ENCODE measurements at places on chromosomes 13 and 19. TPM values are rescaled to one million over a fixed set of nuclear protein-coding genes. Genes with fewer than 3 reads are reported as not detected.

DNA sequence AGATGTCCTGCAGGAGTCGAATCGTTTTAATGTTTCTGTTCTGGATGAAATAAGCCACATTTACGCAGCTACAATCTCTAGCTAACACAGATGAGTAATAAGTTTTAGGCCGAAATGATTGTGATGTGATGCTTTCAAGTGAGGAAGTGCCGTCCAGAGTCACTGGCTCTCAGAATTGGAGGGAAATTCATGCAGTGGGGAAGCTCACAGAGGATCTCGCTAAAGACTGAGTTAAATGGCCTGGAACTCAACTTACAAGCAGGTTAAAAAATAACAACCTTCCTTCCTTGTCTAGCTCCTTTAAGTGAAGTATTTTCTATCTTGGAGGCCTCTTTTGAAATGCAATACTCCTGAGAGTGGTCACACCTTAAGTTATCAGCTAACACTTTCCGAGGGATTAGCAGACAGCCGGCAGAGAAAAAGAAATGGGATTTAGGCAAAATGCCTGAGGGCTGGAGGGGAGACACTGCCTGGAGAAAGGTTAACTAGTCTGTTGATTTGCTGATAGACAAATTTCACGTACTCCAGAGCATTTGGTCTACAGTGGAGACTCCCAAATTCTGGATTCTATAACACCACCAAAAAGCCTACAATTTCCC, 74.2 kb downstream of the IRS2 start:
- DNase-seq: no peak

DNA sequence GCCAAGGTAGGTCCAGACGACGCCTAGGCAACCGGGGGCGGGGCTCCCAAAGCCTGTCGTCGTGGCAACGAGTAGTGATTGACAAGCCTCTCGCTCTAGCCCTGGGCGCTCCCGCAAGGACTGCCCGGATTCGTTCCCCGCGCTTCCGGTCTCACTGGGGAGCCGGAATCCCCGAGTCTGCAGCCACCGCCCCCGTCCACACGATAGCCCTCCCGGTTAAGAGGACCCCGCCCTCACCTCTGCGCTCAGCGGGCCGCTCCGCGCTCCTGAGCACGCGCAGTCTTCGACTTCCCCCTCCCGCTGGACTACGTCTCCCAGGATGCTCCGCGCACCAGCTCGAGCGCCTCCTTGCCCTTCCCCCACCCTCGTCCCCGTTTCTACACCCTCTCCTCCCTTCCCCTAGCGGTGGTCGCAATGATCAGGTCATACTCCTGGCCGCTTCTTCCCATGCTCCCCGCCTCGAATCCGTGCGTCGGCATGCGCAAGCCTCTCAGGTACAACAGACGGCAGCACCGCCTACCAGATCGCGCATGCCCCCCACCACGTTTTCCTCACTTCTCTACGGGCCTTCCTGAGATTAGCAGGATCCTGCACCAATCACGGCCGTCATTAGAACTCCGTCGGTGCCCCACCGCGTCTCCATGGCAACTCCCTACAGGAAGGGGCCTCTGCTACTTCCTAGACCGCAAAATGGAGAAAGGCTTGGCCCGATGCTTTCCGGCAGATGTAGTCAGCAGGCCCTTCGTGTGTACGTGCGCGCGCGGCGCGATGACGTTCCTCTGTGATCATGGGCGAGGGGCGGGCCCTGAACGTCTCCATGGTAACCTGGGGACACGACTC, at the start of gene MZF1:
Gene MZF1, minus strand, starts transcription at position 518 of the 840 bp plus-strand sequence. CDS start 1,946 bp downstream, outside the sequence.
- DNase-seq: peak; percentile 100

GRCh38 chr13:113539822-113540221, 44.7 kb upstream of the TFDP1 start:
- no peak for DNase-seq

GRCh38 chr13:39317291-39317690, 279.0 kb downstream of the NHLRC3 start:
- DNase-seq: no peak

GRCh38 chr13:77492982-77493381, 42.5 kb upstream of the SCEL start:
- DNase-seq: peak; percentile 47

DNA sequence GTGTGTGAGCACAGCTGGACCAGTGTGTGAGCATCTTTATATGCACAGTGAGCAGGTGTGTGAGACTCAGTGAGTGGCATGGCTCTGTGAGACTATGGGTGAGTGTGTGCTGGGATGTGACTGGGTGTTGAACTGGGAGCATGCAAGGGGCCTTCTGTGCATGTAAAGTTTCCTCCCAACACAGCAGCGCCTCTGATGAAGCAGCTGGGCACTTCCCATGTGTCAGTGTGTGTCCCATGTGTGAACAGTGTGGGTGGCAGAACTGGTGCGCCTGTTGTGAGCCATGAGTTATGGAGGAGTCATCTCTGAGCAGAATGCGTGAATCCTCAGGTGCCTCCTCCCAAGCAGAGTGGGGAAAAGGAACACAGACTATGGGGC, 24.1 kb downstream of the LGALS16 start:
- DNase-seq: no peak

DNA sequence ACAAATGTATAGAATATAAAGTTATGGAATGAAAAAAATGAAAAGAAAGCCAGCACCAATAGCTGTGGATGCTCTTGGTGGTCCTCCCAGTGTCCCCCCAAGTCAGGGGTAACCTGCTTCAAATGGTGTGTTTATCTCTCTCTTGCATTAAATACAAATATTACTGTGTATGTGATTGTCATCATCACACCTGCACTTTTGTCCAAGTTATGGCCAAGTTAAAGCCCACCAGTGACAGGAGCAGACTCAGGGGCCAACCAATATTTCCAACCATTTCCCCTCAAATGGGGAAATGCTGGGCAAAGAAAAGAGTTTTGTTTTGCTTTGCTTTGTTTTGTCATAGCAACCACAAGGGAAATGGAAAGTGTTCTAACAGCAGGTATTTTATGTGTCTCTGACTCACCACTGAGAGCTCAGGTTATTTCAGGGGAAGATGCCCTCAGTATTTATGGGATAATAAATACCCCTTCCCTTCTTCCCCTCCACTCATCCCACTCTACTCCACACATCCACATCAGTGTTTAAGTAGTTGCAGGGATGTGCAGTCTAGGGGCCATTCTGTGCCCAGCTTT, 133.6 kb downstream of the COL4A1 start:
- no peak for DNase-seq

- no peak for DNase-seq
These were observed 16.1 kb upstream of the ZNF439 start for GRCh38 chr19:11832253-11832912.

DNA sequence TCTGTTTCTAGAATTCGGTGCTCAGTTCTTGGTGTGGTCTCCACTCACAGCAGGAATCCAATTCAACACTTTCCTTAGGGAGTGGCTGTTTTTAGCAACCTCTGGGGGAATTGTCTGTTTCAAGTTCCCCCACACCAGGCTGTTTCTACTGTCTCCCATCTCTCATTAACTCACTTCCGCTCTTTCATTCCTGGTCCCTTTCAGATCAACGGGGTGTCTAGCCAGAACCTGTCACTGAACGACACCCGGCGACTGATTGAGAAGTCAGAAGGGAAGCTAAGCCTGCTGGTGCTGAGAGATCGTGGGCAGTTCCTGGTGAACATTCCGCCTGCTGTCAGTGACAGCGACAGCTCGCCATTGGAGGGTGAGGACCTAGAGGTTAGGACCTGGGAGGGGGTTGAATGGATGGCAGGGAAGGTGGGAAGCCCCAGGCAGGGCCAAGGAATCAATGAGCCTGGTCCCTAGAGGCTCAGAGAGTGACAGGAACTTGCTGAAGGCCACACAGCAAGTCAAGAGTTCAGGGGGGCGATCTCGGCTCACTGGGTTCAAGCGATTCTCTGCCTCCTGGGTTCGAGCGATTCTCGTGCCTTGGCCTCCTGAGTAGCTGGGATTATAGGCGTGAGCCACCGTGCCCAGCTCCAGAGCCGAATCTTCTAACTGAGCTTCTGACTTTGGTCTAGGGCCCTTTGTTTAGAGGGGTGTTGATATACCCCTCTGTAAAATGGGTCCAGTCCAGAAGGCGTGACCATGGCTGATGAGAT, 25.5 kb downstream of the TJP3 start:
- DNase-seq: no peak

The CACNG8 gene
- polyA plus RNA-seq: 0.06 TPM

DNA sequence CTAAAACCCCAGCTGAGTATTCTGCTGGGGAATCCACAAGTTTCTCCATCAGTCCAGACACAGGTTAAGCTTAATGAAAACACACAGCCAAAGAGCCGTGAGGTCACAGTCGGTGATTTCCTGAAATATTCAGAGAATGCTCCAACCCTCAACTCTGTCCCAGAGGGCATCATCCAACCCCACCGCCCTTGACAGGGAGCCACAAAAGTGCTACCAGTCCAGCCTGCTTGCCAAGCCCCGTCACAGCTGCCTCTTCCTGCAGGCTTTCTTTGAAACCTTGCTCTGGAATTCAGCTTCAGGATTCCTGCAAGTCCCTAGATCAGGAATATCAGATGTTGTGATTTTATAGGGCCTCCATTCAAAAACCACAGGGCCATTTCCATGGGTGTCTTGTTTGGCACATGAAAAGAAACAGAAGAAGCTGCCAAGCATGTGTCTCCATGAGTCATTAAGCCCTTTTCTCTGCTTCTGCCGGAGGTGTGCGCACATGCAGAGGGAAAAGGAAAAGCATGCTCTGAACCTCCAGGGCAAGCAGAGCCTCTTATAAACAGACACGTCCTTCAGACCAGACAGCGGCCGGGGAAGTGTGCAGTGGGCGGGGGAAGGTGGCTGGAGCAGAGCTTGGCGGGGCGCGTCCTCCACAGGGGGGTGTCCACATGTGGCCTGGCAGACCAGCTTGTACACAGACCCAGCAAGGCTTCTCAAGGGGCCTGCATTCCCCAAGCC, 164.7 kb downstream of the KATNAL1 start:
- DNase-seq: peak; percentile 78

DNA sequence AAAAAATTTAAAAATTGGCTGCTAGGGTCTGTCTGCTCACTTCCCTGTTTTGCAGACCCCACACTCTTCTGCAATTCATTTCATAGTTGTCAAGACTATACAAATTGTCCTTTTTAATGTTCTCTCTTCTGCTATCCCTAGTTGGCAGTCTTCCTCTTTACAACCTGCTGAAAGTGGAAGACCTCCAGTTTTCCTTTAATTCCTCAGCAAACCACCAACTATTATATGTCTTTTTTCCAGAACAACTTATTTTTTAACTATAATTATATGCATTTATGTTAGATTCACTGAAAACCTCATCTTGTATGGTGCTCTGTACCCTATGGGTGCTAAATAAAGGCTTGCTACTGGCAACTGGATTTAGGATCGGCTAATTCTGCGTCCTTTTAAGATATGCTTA, 1.1 kb upstream of the PHF11 start:
- no peak for DNase-seq

The IGSF23 gene
- 0.21 TPM for polyA plus RNA-seq

The KIR3DL1 gene
- polyA plus RNA-seq: not detected

- DNase-seq: no peak
These were observed 48.5 kb downstream of the GNG7 start for GRCh38 chr19:2653710-2654707.

DNA sequence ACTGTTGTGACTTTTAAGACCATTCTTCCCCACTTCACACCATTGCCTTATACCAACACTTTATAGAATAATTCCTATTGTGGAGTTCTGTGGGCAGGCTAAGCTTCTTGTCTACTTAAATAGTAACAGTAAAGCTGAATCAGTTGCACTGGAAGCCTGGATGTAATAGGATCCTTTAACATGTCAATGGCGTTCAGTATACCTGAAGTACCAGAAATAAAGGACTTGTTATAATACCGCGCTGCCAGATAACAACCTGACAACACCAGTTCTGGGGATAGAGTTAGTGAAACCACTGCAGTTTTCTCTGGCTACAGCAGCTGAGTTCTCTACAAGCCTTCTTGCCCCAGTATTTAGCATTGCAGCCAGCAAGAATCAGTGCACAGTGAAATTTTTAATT, 52.0 kb upstream of the TNFRSF19 start:
- no peak for DNase-seq

DNA sequence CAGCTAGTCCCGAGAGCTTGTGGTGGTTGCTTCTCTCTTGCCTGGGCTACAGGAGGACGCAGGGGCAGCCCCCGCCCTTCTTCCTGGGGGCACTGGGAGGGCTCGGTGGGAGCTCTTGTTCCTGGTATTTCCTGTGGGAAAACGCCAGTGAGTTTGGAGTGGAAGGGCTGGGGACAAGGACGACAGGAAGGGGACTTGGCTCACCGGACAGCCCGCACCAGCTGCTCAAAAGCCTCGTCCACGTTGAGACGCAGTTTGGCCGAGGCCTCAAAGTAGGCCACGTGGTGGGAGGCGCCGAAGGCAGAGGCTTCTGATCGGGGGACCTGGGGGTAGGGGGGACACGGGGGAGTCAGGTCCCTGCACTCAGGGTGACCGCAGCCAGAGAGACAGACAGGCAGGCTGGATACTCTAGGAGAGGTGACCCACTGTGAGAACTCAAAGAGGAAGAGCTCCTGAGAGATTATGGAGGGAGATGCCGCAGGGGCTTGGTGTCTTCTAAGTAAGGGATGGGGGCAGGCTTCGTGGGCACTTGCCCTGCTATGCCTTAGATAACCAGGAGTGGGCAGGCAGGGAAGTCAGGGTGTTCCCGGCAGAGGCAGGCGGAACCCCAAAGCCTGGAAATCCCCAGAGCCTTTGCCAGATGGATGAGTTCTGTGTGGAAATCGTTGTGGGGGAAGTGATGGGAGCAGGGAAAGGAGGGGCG, 4.3 kb downstream of the RRAS start:
- no peak for DNase-seq

- DNase-seq: no peak
These were observed 127.7 kb downstream of the FRY start for GRCh38 chr13:32159137-32159869.

The TEX29 gene
- 1.8 TPM for polyA plus RNA-seq
